ENCODE measurements at places on chromosomes 13 and 19.

GRCh38 chr19:46408664-46409039 lies 4.7 kb downstream of the CCDC8 start:
- peak; percentile 11 for DNase-seq

DNA sequence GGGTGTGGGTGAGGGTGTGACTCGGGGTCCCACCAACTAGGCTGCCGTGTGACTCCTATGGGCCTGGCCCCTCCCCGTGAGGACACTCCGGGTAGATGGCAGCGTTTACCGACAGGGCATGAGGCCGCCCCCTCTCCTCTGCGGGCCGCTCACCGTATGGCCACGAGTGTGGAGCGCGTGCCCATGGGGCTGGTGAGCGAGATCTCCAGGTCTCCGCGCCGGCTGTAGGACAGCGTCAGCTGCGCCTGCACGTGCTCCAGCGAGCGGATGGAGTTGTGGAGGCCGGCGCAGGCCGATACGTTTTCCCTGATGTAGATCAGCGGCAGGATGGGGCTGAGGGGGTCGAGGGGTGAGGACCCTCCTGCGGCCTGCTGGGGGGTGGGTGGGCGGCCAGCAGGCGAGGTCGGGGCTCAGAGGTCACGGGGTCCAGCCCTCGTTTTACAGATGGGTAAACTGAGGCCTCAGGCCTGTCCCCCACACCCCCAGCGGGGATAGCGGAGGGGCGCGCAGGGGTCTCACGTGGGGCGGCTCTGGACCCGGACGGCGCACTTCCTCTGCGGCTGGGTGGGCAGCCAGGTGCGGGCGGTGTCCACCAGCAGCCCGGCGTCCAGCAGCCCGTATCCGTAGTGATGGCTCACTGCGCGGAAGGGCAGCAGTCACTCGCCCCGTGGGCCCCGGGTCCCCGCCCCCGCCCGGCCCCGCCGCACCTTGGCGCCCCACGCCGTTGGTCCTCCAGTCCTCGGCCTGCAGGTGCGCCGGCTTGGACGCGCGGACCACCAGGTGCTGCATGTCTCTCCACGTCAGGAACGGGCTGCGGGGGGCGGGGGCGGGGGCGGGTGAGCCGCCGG lies 4.3 kb upstream of the C19orf25 start:
- no peak for DNase-seq

DNA sequence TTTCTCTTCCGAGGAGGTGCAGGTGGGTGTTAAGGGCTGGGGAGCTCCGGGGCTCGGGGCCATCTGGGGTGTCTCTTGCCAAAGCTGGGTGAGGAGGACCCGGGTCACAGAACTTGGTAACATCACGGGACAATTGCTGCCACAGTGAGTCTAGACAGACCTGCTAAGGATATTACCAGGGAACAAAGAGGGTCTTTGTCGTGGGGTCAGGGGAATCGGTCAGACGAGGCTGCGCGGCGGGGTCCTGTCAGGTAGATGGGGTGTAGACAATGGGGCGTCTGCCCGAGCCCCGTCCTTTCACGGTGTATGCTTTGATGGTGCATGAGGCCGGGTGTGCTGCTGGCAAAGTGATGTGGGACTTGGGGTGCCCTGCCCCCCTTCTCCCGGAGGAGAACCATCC lies 7.8 kb downstream of the PGPEP1 start:
- DNase-seq: no peak

- no peak for DNase-seq
These were observed 727.4 kb upstream of the SLITRK1 start for GRCh38 chr13:84609716-84610115.

- no peak for DNase-seq
These were observed 19.0 kb upstream of the ISYNA1 start for GRCh38 chr19:18456974-18457373.

DNA sequence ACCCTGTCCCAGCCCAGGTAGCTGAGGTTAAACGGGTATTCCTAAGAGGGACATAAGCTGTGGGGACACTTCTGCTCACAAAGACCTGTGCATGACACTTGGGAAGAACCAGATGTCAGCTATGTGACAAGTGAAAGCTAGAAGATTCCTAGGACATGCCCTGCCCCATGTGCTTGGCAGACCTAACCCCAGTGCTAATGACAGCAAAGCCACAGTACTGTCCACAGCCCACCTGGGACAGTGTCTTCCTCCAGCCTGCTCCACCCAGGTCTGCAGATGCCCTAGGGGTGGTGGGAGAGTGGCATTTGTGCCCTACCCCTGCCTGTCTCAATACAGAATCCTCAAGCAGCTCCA lies 18.4 kb upstream of the EPHX3 start:
- DNase-seq: no peak

- DNase-seq: no peak
These were observed 7.5 kb upstream of the ZBTB32 start for GRCh38 chr19:35696835-35697234.

DNA sequence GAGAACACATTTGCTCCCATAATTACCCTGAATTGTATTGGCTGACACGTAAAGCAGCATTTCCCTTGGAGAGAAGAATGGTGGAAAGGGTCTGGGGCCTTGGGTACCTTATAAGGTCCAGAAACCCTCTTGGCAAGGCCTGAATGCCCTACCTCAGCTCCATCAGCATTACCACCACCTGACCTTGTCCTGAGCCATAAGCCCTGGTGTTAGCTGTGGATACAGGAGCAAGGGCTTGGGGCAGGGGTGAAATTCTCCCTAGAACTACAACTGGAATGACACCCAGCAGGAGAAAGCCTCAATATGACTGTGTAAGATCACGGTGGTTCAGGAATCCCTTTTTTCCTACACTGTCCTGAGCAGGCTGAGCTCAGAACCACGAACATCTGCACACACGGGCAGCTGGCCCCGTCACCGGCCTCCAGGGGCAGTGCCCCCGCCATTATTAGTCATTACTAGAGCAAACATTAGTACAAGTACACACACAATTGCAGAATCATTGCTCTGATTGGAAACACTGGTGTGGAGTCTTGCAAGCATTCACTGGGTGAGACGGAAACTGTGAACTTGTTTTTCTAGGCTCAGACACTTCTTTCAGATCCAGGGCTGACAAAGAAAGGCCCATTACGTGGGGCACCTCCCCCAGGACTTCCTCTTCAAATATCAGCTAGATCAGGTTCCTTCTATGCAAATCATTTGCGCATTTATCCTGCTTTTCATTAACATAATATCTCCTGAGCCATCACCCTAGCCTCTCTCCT lies 26.8 kb upstream of the MTIF3 start:
- peak; percentile 57 for DNase-seq

DNA sequence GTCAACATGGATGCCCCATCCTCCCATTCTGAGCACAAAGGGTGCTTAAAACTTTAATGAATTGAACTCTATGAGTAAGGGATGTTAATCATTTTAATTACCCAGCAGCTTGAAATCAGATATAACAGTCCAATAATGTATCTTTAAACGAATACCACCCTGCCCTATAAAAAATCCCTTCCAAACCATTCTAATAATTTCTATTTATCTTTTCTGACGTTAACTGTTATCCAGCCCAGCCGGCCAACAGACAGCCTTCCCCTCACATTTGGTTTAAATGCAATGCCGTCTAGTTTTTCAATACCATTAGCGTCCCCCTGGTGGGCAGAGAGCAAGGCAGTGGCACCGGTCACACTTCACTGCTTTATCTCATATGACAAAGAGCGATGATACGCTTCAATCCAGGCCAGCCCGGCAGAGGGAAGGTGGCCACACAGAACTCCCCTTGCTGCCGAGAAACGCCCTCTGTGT lies 402.2 kb upstream of the ZNF507 start:
- DNase-seq: no peak

- no peak for DNase-seq
These were observed 45.2 kb upstream of the MTIF3 start for GRCh38 chr13:27495551-27495950.
